ENCODE measurements at places on chromosomes 1 and 21.

- DNase-seq: no peak
These were observed 145.0 kb downstream of the DHRS3 start for GRCh38 chr1:12472798-12473551.

DNA sequence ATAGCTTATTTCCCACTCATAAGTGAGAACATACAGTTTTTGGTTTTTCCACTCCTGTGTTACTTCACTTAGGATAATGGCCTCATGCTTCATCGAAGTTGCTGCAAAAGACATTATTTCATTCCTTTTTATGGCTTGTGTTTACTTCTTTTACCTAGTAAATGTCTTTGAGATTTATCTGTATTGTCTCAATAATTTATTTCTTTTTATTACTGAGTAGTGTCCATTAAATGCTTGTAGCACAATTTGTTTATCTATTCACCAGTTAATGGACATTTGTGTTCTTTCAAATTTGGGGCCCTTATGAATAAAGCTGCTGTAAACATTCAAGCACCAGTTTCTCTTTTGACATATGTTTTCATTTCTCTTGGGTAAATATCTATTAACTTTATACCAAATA lies 86.0 kb downstream of the UCHL5 start:
- DNase-seq: no peak

DNA sequence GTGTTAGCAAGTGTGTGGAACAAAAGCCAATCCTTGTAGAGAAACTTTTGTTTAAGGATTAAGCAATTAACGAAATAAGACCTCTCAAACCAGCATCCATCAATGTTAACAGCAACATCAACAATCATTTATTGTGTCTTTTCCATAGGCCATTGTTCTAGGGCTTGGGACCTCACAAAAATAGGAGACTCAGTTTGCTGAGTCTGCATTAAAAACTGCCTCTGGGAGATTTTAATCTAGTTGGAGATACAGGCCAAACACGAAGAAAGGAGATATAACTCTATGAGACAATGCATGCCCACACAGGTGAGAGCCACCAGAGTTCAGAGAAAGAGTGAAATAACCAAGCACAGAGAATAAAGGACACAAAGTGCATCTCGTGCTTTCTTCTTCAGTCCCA lies 14.4 kb upstream of the SELP start:
- DNase-seq: no peak

GRCh38 chr1:44537538-44537937 lies 132.5 kb downstream of the RNF220 start:
- DNase-seq: no peak

GRCh38 chr1:67031121-67031858 lies 22.7 kb downstream of the SLC35D1 start:
- DNase-seq: no peak

- DNase-seq: no peak
These were observed 63.2 kb upstream of the EPS8L3 start for GRCh38 chr1:109826930-109827349.

DNA sequence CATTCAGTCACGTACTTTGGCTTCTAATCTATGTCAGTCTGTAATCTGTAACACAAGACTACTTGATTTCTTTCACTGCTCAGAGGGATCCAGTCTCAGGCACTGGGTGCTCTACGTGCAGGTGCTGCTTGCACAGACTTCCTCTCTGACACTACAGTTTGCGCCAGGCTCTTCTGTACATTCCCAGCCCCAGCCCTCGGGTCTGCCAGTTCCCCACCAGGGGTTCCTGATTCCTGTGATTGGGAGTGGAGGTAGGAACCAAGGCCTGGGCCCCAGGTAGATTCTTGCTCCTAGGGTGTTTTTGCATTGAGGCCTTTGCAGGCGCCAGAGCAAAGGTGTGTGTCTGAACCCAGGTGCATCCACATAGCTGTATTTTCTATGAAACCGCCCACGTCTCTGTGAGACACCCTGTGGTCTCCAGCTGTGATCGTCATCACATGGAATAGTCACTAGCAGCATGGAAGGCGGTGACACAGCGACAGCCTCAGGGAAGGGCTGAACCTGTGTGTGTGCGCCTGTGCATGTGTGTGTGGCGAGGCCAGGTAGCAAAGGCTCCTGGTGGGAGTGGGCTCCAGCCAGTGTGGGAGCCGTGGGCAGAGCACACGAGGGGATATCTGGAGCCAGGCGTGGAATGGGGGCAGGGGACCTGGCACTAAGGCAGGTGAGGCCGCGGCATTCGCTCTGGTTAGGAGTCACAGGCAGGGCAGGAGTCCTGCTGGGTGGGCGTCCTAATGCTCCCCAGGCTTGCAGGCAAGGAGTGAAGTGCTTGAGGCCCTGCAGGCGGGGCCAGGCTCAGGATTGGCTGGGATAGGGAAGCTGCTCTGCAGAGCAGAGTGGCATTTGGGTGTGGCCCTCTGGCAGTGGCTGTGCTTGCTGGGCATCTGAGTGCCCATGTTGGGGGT lies 5.2 kb downstream of the GJC2 start:
- DNase-seq: no peak

GRCh38 chr1:153985341-153985912 lies 712 bp downstream of the RAB13 start:
- no peak for DNase-seq

DNA sequence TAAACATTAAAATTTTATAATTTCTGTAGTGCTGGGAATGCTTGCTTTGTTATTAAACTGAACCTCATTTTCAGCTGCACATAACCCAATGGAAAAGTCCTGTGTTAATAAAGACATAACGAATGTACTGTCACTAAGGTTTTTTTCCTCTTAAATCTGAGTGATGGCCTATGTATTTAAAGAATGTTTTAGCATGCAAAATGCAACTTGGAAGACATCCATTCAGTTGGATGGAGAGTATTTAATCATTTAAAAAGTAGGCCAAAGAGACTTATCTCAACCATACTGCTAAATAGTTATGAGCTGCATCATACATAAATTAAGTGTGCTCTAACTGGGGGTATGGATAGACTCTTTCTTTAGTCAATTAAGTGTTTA lies 48.5 kb downstream of the RWDD3 start:
- DNase-seq: no peak

GRCh38 chr1:35745124-35745730 lies 24.6 kb downstream of the CLSPN start:
- no peak for DNase-seq

GRCh38 chr1:31628931-31629556 lies 11.6 kb downstream of the HCRTR1 start:
- DNase-seq: no peak

Data from nephron progenitor cell (in vitro differentiated cells).